ENCODE measurements at places on chromosomes 12 and 14.
A peak's percentile ranks its signal among the peaks of the same experiment; 100 is the strongest.

GRCh38 chr12:10372559-10372958 lies 17.3 kb downstream of the KLRK1 start:
- DNase-seq = no peak

- DNase-seq = no peak
Observed at GRCh38 chr12:54136844-54137580, 51.8 kb downstream of the SMUG1 start.

GRCh38 chr14:52314595-52315354 lies 663 bp downstream of the PTGER2 start:
- DNase-seq = no peak

GRCh38 chr12:94678849-94679248 lies 28.5 kb upstream of the TMCC3 start:
- no peak for DNase-seq

DNA sequence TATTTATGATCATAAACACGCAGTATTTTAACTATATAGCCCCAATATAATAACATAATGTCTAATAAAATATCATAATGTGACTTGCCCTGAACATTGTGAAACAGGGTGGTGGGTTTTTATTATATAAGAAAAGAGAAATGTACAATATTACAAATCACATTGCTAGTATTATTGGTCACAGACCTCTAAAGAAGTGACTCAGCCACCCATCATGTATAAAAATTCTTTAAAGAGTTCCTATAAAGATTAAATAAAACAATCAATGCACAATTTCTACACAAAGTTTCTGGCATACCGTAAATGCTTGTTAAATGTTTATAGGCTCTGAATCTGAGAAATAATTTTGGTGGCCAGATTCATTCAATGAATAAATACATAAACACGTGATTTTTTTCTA lies 28.9 kb downstream of the ABCC9 start:
- no peak for DNase-seq

GRCh38 chr12:122423258-122424165 lies 1.0 kb upstream of the CLIP1 start:
- peak; percentile 56 for DNase-seq

DNA sequence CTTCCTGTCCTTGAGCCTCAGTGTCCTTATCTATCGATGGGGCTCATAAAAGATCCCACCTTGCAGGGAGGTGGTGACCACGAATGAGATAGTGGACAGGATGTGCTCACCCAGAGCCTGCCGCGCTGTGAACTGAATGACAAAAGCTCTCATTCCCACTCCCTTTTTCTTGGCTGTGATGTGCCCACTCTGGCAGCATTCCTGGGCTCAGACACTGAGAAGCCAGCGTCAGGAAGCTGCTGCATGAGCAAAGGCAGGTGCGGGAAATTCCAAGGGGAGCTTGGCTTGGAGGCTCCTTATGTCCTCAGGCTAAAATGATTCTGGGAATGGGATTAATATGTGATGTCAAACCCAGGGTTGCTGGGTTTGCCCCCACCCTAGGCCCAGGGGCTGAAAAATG lies 61.6 kb downstream of the EFCAB11 start:
- DNase-seq = no peak

DNA sequence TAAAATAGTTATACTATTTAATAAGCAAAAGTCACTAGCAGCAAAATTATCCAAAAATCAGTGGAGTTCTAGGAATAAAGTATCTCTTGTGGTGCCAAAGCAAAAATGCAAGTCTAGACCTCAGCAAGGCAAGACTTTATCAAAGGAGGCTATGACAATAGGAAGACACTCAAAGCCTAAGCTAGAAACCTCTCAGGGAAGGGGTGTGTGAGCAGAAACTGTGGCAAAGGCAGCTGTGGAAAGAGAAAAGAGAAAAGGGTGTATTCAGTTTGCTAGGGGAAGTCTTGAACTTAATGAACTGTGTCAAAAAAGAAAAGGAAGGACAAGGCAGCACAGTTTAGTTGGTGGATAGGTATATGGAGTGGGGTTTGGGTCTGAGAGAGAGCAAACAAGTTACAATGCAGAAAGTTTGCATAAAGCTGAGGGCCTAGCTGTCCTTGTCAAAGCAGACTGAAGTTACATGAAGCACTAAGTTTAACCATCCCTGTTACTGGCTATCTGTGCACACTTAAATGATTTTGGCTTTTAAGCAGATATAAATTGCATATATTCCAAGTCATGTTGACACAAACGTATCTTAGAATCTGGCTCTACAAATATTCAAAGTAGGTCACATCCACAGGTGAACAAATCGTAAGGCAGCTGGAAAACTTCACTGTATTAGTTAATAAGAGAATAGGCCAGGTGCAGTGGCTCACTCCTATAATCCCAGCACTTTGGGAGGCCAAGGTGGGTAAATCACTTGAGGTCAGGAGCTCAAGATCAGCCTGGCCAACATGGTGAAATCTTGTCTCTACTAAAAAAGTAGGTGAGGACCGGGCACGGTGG lies 31.0 kb upstream of the AMN1 start:
- no peak for DNase-seq

Measured in NCI-H524 (cell line).